ENCODE measurements at places on chromosomes 16 and 17.

DNA sequence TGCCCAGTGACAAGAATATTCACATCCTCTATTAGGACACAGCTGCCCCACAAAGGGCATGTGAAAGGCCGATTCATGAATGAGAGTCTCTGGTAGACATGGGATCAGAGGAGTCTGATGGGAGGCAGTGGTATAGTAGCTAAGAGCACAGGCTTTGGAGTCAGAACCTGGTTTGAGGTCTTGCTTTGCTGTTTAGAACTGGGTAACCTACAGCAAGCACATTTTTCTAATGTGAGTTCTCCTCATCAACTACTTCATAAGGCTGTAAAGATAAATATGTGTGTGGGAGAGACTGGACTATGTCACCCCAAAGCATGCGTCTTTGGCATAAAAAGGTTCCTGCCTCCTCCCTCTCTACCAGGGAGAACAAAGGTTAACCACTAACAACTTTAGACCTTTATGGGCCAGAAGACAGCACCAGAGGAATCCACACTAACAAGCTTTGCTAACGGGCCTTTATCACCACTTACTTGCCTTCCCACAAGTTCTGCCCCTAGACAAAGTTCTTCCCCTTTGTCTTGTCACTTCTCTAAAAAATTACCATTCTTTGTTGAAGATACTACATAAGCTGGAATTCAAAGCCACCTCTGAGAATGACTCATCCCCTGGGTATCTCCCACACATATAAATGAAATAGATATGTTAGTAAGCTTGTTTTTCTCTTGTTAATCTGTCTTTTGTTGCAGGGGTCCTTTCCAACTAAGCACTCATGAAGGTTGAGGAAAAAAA, 21.1 kb downstream of the CDR2 start:
- DNase-seq, result peak; percentile 91

- no peak for DNase-seq
Observed at GRCh38 chr17:72863526-72864211, 228.8 kb downstream of the SLC39A11 start.

DNA sequence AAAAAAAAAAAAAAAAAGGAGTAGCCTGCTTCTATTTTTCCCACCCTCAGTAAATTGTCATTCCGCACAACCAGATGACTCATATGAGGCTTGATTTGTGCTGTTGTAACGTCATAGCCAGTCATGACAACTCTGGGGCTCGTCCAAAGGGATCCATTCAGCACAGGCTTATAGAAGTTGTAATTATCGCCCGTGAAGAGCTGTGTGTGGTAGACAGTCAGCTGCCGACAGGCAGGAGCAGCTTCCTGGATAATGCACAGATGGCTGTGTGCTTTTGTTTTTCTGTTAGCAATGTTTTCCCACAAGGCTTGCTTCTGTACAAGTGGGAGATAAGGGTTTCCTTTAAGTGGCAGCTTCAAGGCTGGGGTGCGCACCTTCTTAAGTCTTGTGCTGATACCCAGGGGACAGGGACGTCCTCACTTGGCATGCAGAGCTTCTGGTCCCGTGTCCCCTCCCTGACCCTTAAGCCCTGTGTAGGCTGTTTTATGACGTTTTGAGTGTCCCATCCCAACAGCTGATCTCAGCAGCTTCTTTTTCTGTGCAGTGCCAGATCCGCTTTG, 26.0 kb downstream of the SNX29 start:
- no peak for DNase-seq

- DNase-seq, result no peak
Observed at GRCh38 chr17:72119873-72120641, 763 bp upstream of the SOX9 start.

GRCh38 chr16:85028685-85029407, 1.3 kb downstream of the KIAA0513 start:
- DNase-seq, result no peak

DNA sequence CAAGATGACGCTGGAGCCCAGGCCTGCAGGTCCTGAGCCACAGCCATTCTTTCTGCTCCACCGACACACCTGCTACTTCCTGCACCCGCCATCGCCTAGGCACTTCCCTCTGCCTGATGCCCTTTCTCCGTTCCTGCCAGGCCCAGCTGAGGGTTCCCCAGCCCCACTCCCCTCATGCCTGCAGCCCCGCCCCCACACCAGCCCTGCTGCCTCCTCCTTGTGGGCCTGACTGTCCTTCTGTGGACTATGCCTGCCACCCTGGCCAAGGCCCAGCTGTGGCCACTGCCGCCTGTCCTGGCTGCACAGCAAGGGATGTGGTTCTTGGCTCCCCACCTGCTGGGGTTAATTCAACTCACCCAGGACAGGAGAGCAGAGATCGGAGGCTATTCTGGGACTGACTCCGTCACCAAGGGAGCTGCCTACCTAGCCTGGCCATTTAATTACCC, 7.5 kb downstream of the NATD1 start:
- no peak for DNase-seq

- peak; percentile 37 for DNase-seq
Observed at GRCh38 chr17:41792845-41793783, 6.6 kb upstream of the JUP start.

DNA sequence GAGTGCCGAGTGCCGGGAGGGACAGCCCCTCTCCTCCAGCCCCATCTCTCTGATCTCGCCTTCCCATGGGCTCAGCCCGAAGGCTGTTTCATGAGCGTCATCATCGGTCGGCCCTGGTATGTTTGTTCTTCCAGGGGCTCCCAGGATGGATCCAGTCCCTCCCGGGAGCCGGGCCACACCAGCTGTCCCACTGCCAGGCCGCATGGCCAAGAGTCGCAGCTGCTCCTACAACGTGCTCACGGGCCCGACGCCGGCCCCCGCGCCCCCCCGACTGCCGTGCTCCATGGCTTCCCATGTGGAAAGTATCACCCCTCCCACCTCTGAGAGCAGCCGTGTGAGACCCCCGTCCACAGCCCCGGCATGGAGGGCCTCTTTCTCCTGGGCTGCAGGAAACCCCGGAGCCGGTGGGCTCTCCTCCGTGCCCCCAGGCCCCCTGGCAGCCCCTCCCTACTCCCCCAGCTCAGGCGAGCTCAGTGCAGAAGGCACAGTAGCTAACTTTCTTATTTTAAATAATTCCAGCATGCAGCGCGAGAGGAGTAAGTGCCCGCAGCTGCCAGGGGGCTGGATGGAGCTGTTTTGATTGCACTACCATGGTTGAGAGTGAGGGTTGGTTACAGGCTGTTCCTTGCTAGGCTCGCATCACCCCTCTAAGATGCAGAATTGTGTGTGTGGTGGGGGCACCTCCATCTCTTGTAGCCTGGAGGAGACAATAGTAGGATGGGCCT, 26.6 kb upstream of the GSE1 start:
- DNase-seq, result no peak

- no peak for DNase-seq
Observed at GRCh38 chr16:62814891-62815290, 778.7 kb upstream of the CDH8 start.

DNA sequence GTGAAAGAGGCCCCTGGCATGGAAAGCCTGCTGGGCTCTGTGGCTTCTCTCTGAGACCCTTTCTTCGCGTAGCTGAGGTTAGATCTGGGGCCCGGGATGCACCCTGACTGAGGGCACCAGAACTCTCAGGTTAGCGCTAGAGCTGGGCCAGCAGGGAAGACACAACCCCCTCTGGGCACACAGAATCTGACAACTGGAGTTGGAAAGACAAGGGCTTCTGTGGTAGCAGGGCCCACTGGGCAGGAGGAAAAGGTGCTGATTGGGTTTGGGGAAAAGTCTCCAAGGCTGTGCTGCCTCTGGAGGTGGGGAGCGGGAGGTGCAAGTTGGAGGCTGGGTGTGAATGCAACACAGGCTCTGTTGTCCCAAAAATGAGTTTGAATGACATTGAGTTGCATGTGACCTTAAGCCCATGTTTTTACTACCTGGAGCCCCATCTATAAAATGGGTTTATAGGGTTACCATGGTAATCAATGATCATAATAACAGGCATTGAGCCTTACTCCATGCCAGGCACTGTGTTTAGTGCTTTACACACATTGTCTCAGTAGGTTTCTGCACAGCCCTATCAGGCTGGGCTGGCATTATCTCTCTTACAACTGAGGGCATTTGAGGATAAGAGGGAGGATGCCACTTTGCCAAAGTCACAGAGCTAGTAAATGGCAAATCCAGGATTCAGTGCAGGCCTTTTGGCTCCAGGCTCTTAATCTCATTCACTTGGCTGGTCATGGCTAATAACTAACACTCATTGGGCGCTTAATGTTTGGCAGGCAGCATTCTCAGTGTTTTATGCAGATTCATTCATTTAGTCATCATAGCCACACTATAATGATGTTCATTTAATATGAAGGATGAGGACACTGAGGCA, 9.5 kb upstream of the IGFBP4 start:
- peak; percentile 39 for DNase-seq

- no peak for DNase-seq
Observed at GRCh38 chr17:79280866-79281572, 206.4 kb downstream of the ENGASE start.

GRCh38 chr16:3983081-3983520, 102.6 kb upstream of the CREBBP start:
- DNase-seq, result peak; percentile 34

GRCh38 chr16:9778849-9779248, 403.4 kb downstream of the GRIN2A start:
- no peak for DNase-seq

DNA sequence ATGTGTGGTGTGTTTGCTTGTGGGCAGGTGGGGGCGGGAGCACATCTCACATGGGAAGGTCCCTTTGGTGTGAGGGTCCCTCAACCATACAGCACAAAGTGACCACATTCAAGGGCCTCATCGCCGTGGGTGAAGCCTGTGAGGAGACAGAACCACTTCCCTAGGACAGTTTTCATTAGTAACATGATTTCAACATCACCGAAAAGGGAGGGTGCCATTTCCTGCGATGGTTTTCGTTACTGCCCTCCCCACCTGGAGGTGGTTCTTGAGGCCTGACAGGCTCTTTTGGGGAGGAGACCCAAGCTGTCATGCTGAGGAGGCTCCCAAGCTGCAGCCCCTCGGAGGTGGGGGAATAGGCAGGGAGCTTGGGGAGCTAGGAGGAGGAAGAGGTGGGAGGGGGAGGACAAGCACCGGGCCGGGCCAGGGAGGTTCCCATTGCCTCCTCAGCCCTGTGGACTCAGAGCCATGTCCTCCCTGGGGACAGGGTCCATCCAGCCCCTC, 9.5 kb downstream of the CD300LB start:
- peak; percentile 75 for DNase-seq
